ENCODE measurements at places on chromosomes 3 and 15.

DNA sequence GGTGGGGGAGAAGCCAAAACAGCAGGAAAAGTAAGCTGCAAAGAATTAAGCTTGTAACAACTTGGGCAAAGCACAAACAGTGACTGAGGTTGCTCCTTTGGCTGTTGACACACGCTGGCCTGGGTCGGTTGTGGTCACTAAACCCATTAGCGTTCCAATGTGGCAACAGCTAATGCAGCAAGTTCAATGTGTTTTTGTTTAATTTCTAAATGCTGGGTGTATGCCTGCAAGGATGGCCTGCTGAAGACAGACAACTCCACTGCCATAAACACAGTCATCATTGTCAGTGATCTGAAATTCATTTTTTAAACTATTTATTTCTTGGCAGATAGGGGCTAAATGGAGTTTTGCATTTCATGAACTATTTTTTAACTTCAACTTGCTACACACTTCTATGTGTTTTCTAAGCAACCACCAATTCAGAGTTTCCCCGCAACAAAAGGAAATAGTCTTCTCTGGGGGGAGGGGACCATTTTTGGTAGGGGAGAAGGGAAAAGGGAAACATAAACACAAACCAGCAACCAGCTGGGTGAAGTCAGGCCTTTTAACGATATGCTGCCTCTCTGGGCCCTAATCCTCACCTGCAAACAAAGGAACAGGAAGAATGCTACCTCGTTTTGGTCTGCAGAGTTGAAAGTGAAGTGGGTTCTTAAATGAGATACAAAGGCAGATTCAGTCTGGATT, 34.8 kb upstream of the WNT5A start:
- no peak for DNase-seq

DNA sequence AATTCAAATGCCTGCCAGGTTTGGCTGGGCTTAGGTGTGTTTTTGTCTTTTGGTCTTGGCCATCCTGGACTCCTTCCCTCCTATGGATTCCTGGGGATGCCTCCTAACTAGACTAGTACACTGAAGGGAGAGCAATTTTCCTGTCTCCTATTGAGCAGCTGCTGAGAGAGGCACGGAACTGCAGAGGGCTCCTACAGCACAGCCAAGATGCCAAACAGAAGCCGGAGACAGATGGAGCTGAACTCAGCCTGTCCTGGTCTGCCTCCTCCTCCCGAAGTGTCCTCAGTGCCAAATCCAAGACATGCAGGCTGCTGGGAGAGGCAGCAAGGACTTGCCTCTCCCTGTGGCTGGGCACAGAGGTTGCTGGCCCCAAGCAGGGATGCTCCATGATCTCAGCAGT, 256.6 kb upstream of the PROK2 start:
- DNase-seq = no peak

DNA sequence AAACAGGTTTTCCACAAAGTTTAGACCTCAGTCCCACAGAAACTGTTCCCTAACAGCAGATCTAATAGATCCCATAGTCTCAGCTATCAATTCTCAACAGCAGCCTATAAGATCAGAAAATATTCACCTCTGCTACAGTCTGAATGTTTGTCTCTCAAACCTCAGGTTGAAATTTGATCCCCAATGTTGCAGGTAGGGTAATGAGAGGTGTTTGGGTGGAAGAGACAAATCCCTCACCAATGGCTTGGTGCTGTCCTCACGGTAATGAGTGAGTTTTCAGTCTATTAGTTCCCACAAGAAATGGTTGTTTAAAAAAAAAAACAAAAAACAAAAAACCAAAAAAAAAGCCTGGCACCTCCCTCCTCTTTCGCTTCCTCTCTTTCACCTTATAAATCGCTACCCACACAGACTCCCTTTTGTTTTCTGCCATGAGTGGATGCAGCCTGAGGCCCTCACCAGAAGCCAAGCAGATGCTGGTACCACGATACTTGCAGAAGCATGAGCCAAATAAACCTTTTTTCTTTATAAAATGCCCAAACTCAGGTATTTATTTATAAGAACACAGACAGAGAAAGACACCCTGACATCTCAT, 14.2 kb downstream of the ZNF280D start:
- no peak for DNase-seq

- DNase-seq = no peak
These were observed 181.6 kb downstream of the EPHA6 start for GRCh38 chr3:96996009-96996408.

- no peak for DNase-seq
These were observed 18.6 kb upstream of the SEC13 start for GRCh38 chr3:10339376-10339955.

Measured in coronary artery (tissue), 2 donors.